Activated T-helper 1 cell treated with Interleukin-2 at 50 U/mL for 16 hours (primary cell): ENCODE measurements at places on chromosomes 12 and 14.

GRCh38 chr14:85425507-85425906, 104.4 kb upstream of the FLRT2 start:
- no peak for DNase-seq

- DNase-seq, result no peak
These were observed 307.1 kb downstream of the RPL10L start for GRCh38 chr14:46344327-46344937.

GRCh38 chr14:71931492-71932228, 569 bp upstream of the RGS6 start:
- no peak for DNase-seq

DNA sequence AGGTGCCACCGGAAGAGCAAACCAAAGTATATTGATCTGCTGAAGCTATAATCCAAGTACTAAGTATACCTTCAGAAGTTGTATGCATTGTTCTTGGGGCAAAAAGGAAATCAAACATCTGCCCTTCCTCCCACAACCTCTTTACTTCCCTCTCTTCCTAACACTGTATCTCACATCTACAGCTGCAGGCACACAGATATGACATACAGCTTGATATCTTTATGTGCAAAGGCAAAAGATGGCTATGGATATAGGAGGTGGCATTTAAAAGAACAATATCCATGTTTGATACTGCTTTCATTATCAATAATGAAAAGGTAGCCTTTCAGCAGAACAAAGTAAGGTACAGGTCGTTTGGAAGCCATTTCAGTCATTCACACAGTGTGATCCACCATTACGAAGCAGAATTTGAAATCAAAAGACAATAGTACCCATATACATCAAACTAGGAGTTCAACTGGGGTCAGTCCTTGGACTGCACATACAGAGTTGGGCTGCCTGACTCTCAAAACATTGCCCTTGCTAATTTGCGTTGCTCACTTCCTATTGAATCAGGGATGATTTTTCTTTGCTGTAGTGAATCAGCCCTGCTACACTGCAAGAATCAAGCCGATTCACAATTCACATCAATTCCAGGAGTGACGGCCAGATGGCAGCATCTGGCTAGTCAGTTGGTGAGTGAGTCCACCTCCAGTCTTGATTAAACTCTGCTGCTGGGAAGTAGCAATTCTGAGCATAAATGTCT, 8.9 kb downstream of the ANG start:
- peak; percentile 30 for DNase-seq

DNA sequence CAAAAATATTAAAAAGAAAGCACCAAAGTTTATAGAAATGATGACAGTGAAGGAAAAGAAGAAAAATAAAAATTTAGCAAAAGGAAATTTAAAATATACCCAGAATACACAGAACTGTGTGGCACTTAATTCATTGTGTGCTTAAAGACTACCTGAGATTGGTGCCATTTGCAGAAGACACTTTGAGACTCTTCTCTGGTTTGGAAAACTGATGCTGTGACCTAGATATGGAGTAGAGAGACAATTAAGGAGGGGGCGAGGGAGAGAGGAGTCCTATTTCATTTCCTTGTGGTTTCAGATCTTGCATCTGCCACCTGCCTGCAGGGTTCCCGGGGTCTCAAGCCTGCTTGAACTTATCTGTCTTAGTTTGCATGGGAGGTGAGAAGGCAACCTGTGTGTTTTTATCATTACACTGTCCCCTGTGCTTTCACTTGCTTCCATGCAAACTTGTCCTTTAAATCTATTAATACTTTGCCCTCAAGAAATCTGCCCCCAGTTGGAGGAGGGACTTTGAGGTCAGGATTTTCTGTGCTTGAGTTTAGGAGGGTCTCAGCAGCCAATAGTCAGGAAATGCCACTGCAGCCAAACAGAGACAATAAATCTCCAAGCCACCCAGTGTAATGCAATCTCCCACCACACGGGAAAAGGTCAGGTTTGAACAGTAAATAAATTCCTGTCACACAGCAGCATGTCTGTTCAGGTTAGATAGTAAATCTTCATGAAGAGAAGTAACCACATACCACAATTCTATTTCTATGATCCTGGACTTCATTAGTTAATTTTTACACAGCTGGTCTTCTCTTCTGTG, 119.4 kb downstream of the CAND1 start:
- DNase-seq, result no peak

DNA sequence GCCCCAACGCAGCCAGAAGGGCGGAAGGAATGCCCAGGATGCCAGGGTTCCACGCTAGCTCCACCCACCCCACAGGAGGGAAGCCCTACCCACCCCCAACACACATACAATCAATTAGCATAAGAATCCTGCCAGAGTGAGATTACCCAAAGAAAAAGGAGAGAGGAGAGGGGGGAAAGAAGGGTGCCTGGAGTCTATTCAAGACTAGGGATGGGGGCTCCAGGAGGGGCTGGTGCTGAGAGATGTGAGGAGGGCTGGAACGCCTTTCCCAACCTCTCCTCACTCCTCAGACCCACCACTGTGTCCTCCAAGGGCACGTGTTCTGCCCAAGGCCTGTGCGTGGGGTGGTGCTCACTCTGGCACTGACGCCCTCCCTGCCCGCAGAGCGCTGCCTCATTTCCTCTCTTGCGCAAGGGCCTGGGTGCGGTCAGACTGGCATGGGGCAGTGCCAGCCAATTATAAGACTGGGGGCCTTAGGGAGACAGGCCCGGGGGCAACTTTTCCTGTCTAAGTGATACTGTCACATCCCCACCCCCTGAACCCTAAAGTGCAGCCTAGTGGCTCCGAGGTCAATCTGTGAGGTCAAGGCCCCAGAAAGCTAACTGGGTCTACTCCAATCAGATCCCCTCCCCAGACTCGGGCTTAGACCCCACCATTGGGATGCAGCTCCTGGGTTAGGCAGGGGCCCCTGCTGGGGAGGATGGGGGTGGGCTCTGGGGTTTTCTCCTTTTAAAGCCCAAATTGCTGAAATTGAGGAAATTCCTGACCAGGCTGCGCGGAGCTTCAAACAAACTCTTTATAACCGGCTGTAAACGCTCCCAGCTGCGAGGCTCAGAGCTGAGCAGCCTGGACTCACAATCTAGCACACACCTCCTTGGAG, 10.2 kb upstream of the ITGB7 start:
- DNase-seq, result no peak

GRCh38 chr12:111578276-111578970, 20.7 kb downstream of the ATXN2 start:
- DNase-seq, result no peak

- no peak for DNase-seq
These were observed 116.8 kb upstream of the SLC38A4 start for GRCh38 chr12:46942579-46942978.

- no peak for DNase-seq
These were observed 89.3 kb upstream of the RAP1B start for GRCh38 chr12:68521321-68521839.

GRCh38 chr14:37587131-37587803, 7.8 kb downstream of the FOXA1 start:
- DNase-seq, result no peak

- no peak for DNase-seq
These were observed 149.7 kb downstream of the PTPRO start for GRCh38 chr12:15472036-15472435.

DNA sequence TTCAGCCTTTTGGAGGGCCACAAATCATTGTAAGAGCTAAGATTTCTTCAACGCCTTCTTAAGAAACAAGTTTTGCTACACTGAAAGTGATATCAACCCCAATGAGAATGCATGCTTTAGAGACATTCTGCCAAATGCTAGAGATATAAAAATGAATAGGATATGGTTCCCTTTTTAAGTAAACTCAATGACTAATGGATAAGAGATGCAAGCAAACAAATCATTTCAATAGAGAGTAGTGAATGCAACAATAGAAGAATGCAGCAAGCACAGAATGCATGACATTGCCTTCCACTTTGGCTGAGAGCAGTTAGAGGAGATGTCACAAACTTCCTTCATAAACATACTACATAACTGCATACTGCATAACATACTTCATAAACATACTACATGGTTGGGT, 116.4 kb downstream of the PDZRN4 start:
- no peak for DNase-seq

GRCh38 chr12:40946612-40947194, 241.4 kb upstream of the PDZRN4 start:
- no peak for DNase-seq

- DNase-seq, result no peak
These were observed 5.8 kb upstream of the PUS1 start for GRCh38 chr12:131923260-131923659.

DNA sequence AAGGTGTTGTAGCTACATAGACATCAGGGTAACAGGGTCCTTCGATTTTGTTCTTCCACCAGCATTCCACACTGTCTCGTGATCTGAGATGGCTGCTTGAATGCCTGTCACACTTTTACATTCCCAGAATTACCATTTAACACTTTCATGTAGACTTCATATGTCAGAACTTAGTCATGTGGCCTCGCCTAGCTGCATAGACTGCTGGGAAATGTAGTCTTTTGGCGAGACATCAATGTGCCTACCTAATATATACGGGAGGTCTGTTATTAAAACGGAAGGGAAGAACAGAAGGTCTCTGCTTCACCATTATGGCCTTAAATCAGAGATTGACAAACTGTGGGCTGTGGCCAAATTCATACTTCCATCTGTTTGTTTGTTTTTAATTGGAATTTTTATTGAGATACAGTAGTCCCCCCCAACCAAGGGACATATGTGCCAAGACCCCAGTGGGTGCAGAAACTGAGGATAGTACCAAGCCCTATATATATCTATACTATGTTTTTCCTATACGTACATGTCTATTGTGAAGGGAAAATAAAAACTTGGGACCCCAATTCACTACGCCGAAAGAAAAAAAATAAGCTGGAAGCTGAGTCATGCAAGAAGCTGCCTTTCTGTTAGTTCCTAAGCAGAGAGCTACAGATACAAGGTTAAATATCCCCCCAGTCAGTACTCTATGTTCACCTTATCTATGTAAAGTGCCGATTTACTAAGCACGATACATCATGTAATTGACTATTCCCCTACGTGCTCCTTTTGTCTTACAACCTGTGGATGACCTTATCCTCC, 11.3 kb upstream of the HRK start:
- DNase-seq, result no peak

GRCh38 chr14:29645117-29645516, 282.5 kb downstream of the PRKD1 start:
- no peak for DNase-seq

- DNase-seq, result no peak
These were observed 270.2 kb downstream of the SSPN start for GRCh38 chr12:26465419-26466097.

DNA sequence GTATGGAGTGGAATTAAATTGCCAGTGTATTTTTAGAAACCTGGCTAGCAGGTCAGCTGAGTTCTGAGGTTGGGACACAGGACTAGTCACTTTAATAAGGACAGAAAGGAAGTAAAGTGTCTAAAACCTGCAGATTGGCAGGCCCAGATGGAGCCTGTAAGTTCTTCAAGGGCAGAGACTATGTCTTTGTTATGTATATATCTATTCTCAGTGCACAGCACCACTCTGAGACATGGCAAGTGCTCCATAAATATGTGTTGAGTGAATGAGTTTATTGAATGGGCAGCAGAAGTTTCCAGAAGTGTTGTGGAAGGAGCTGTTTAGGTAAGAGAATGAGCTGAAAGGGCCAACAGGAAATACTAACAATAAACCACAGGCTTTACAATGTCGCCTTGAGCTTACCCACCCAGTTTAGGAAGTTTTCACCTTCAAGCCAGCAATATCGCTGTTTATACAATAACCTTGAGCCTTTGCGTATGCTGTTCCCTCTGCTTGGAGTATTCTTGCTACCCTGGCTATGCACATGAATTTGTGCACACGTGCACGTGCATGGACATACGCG, 109.5 kb upstream of the TMPO start:
- DNase-seq, result no peak
